ENCODE measurements at places on chromosomes 7 and 10.

GRCh38 chr7:131302876-131303707 is 24.6 kb upstream of the MKLN1 start:
- DNase-seq = no peak

DNA sequence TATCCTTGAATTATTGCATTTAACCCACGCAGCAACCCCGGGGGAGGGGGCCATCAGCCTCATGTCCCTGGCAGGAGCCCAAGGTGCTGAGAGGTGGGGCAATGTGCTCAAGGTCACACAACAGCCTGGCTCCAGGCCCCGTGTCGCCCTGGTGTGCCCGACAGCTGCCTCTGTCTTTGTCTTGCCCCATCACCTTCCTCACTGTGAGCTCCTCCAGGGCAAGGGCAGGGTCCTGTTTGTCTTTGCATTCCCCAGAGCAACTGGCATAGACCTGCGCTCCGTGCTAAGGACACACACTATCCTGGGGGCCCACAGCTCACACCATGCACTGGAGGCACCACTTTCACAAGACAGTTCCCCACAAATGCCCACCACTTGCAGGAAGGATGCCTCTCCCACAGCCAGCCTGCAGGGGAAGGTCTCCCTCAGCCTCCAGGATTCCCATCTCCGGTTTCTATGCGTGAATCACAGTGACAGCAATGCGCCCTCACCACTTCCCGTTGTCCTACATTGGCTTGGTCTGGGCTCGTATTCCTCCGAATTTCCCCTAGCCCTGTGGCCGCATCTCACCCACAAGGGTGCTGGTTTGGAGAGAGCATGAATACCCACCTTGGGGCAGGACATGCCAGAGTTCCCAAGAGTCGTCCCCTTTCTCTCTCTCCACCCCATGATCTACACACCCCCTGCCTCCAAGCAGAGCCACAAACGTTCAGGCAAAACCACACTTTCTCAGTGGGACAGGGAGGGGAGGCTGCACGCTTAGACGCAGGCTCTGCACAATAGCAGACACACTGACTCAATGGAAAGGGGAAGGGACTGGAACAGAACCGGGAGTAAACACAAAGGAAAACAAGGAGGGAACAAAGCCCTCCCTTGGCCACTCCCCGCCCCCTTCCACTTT is 10.3 kb downstream of the ITPRIP start:
- peak; percentile 80 for DNase-seq

DNA sequence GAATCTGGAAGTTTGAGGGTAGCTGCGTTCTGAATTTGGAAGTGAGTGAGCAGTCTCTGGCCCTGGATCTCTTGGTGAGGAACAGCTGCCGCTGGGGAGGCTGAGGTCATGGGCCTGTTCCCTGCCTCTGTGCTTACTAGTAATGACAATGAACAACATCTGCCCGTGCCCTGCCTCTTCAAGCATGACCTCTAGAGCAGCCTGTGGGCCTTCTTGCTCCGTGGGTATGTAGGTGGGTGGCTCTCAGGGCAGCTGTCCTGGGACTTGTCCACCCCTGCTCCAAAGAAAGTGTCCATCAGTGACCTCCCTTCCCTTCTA is 186.2 kb downstream of the CXCL12 start:
- DNase-seq = no peak

GRCh38 chr7:128832880-128833147 is 2.6 kb downstream of the FLNC start:
- DNase-seq = no peak

GRCh38 chr7:157814931-157815705 is 478.3 kb downstream of the DNAJB6 start:
- no peak for DNase-seq

GRCh38 chr10:13820119-13820963 is 233.6 kb downstream of the PRPF18 start:
- no peak for DNase-seq

DNA sequence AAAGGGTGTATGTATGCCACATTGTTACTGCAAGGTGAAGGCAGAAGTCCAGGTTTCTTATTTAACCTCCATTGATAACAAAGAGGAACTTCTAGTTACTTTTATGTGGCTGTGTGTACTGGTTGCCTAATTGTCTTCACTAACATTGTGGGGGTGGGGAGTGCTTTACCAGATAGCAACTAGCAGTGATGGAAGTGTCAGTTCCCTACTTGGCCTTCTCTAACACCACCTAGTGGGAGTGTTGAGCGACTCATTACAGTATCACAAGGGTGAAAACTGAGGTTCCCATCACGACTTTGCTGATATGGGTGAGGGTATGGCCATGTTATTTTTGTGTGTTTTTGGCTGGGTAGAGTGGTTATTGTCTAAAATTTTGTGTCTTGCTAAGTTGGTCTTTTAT is 274.4 kb downstream of the THSD7A start:
- no peak for DNase-seq

GRCh38 chr7:32204361-32205018 is 134.3 kb upstream of the PDE1C start:
- peak; percentile 26 for DNase-seq

- no peak for DNase-seq
These were observed 393.1 kb downstream of the EXOC4 start for GRCh38 chr7:133645884-133646391.

DNA sequence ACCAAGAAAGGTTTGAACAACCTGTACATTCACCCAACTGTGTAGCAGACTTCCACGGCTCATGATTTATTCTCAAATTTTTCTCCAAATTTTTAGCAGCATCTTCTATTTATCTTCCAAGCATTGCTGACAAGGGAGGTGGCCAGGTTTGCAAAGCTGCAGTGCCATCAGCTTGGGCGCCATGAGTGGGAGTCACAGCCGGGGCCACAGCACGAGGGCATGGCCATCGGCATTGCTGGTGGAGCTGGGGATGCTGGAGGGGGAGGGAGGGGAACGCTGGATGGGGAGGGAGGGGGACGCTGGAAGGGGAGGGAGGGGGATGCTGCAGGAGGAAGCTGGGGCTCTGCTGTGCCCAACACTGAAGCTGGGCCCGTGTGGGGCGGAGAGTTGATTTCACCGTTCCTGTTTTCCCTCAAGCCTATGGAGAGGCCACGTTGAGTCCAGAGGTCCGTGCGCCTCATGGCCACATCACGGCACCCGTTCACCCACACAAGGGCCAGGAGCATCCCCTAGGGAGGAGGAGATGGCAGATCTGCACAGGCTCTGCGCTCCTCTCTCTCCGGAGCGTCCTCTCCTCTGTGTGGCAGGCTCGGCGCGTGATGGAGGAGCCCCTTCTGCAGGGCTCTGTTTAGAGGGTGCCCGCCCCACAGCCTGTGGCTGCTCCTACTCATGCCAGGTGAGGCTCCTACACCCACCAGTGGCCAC is 520.2 kb downstream of the DNAJB6 start:
- no peak for DNase-seq

DNA sequence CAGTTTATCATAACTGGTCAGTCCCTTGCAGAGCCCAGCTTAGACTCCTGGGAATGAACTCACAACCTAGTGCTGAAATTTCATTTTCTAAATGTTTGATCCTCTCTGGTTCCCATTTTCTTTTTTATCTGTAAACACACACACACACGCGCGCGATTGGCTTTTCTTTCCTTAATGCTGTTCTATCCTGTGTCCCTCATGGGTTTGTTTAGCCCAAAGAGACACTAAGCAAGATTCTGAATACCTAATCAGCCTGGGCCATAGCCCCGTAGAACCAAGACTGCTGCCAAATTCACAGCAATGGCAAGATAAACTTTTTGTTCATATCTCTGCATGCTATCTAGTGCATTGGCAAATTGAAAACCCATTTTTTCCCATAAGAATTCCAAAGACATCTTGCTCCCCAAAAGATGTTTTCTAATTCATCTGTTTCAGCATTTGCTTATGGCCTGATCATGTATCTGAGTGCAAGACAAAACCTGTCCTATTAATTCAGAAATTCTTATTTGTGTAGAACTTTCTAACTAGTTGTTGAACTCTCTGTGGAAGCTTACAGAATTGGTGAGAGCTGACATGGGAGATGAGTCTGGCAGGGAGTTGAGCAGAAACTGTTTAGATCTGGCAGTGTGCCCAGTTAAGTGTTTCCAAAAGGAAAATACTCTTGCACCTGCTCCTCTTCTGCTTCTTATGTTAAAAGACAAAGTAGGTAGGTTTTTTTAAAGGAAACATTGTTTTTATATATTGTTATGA is 1.8 kb upstream of the IFIT1 start:
- DNase-seq = no peak

DNA sequence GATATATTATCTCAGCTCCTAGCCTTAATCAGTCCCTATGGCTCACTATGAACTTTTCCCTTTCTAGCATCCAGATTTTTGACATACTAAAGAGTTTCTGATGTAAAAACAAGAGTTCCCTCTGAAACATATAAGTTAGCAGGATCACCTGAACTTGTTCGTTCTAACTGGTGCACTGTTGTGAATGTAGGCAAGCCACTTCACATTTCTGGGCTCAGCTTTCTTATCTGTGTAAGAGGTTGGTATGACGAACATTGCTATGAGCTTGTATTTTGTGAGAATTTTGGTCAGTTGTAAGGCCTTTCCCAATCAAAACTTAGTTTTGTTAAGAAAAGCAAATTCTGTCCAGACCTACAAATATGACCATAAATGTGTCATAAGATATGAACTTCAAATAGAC is 46.1 kb downstream of the MAGI2 start:
- no peak for DNase-seq

GRCh38 chr10:90817128-90817889 is 40.5 kb downstream of the HTR7 start:
- DNase-seq = no peak

GRCh38 chr7:106306256-106306655 is 21.5 kb upstream of the NAMPT start:
- no peak for DNase-seq

- no peak for DNase-seq
These were observed 11.7 kb downstream of the CNPY1 start for GRCh38 chr7:155534691-155535090.

GRCh38 chr10:125684581-125684980 is 1.6 kb upstream of the TEX36 start:
- no peak for DNase-seq

DNA sequence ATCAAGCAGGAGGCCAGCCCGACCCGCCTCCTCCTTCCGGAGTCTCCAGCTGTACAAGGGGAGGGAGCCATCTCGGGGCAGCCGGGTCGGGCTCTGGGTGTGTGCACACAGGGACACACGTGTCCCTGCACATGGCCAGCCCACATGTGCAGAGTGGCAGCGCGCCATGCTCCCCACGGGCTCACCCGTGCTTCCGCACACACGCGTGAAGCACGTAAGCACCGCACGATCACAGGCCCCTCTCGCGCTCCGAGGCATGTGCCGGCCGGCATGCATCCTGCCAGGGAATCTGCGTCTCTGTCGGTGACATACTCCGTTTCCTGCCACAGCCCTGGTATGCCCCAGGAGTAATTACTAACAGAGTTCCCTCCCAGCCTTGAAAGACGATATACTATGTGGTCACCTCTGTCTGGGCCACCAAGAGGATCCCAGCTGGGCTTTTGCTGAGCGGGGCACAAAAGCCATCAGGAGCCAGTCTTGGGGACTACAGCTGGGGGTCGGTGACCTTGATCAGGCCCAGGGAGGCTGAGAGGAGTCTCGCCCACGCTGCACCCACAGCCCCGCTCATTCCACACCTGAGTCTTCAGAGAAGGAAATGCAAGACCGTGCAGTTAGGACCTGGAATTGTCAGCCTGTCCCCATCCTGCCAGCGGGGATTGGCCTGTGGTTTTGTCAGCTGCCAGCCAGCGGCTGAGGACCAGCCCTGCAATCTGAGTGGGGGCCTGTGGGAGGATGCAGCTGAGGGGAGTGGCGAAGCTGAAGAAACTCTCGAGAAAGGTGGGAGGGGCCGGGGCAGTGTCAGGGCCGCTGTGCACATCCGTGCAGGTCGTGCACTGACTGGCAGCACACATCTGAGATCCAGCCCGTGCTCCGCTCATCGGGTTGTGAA is 11.0 kb upstream of the LFNG start:
- no peak for DNase-seq

- no peak for DNase-seq
These were observed 73.3 kb downstream of the SKIDA1 start for GRCh38 chr10:21452203-21452602.

- no peak for DNase-seq
These were observed 172.3 kb upstream of the GLI3 start for GRCh38 chr7:42409296-42409695.
